Hindlimb muscle (tissue), 1 donor: ENCODE measurements at places on chromosomes 3 and 15.

DNA sequence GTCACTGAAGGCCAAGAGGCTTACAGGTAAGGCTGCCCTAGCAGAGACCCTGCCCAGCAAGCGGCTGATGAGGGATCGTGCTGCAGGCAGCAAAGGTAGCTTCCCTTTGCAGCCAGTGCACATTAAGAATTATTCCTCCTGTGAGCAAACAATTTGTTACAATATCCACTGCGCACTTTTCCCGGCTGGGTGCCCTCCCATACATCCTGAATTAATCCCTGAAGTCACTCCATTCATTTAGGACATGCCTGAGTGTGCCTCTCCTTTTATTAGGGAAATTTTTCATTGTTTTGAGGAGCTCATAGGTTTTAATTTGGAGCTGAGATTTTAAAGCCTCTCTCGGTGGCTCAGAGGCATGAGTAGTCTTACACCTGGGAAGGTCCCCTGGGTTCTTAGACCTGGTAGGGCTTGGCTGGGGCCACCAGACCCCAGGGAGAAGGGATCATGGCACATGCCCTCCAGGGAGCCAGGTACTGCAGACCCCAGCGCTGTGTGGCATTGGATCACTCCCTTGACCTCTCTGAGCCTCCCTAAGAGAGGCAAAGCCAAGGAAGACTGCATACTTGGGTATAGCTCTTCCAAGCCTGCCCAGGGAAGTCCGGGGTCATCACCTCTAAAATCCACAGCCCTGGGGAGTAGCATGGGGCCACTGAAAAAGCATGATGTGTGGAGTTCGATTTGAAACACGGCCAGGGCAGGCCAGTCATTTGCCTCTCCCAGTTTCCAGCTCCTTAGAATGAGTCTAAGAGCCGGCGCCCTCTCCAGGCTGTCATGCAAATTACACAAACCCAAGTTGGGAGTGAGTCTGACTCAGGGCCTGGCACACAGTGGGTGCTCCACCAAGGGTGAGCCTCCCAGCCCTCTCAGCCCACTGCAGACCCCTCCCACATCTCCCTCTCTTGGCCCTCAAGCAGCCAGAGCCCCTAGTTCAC is 151.9 kb upstream of the LINGO1 start:
- no peak for DNase-seq

GRCh38 chr3:154952553-154952952 is 127.6 kb upstream of the MME start:
- DNase-seq = no peak

DNA sequence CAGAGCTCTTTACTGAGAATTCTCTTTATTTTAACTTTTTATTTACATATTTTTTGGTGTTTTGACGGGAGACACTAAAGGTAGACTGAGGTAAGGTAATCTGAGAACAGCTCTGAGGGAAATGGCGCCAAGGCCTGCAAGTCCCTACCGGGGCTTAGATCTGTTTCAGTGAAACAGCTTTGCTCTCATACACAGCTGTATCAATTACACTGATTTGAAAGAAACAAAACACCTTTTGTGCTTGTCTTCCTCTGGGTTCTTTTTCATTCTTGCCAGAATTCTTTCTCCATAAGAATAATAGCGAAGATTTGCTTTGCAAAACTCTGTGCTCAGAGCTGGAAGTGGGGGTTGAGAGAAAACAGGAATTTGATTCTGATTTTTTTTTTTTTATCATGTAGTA is 79.5 kb upstream of the PEX5L start:
- DNase-seq = no peak

GRCh38 chr3:169667166-169668071 is 3.9 kb upstream of the MECOM start:
- no peak for DNase-seq

DNA sequence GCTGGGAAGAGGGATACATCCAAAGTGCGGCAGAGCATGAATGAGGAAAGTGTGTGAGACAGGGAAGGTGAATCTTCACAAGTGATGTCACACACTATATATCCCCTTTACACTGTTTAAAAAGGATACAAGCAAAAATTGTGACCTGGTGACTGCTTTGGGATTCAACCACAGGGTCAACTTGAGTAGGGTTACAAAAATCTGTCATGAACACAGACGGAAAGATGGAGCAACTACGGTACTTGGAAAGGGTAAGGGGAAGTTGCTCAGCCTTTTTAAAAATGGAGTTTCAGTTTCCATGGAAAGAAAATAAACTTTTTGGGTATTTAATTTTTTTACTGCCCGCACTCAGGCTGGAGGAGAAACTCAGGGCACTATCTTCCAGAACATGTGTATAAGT is 60.3 kb downstream of the B3GNT5 start:
- DNase-seq = no peak

- peak; percentile 11 for DNase-seq
Observed at GRCh38 chr3:111277226-111277625, 205.6 kb downstream of the NECTIN3 start.

GRCh38 chr15:60423537-60423936 is 25.8 kb upstream of the ANXA2 start:
- peak; percentile 65 for DNase-seq

- DNase-seq = no peak
Observed at GRCh38 chr3:149153402-149153801, 24.0 kb downstream of the HPS3 start.

DNA sequence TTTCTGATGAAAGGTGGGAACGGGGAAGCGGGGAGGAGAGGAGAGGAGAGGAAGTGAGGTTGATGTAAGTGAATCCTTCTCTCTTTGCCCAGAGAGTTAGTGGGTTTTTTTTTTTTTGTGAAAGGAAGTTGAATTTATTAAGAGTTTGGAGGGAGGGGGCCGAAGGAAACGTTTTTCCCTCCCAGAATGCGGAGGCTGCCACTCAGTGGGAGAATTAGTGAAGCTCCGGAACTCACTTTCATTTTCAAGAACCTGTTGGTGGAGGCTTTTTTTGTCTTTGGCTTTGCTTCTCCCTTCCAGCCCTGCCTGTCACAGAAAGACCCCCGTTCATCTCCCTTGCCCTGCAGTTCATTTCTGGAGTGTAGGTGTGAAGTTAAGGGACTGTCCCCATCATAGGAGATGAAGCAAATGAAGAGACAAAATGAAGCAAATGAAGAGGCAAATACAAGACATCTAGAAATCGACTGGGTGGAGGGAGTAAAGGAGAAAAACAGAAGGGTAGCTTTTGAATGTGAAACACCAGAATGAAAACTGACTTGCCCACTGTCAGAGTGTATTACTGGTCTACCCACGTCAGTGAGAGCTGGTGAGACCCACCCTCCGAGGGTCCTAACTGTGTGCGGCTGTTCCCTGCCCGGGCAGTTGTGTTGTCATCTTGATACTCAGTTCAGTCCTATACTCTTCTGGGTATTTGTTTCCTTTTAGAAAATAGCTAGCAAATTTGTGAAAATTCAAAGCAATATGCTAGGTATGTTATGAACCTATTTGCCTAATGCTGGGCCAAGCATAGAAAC is 91.5 kb downstream of the ITPR1 start:
- DNase-seq = peak; percentile 59

DNA sequence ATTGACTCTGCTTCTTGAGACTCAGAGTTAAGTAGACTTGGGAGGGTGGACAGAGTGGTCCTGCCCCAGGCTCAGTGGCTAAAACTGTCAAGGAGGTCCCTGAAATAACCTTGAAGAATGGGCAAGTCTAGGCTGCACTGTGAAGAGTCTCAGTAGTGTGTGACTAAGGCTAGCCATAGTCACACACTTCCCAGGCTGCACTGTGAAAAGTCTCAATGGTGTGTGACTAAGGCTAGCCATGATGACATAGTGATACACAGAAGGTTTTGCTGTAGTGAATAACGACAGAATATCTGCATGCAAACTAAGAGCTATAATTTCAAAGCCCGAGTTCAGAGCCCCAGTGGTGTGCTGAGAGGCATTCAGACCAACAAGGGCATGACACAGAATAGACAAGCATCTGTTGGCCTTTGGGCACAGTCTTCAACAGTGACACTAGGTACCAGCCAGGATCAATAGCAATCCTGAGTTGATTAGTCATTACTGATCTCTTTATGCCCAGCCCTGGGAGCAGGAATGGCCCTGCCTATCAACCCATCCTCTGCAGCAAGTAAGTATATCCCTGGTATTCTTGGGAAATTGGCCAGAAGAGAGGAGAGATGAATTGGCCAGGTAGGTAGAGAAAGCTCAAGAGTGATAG is 72.4 kb upstream of the BBX start:
- DNase-seq = no peak

DNA sequence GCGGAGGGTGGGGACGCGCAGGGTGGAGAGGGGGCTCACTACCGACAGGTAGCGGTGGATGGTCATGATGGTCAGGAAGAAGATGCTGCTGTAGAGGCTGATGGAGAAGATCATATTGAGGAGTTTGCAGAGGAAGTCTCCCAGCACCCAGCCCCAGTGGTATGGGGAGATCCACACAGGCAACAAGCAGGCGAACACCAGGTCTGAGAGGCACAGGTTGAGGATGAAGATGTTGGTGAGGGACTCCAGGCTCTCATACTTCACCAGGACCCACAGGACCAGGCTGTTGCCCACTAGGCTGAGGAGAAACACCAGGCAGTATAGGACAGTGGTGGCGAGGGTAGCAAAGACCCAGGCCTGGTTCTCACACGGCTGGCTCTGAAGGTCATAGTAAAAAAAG is 5.8 kb downstream of the XCR1 start:
- DNase-seq = no peak
